ENCODE measurements at places on chromosomes 3 and 15.

DNA sequence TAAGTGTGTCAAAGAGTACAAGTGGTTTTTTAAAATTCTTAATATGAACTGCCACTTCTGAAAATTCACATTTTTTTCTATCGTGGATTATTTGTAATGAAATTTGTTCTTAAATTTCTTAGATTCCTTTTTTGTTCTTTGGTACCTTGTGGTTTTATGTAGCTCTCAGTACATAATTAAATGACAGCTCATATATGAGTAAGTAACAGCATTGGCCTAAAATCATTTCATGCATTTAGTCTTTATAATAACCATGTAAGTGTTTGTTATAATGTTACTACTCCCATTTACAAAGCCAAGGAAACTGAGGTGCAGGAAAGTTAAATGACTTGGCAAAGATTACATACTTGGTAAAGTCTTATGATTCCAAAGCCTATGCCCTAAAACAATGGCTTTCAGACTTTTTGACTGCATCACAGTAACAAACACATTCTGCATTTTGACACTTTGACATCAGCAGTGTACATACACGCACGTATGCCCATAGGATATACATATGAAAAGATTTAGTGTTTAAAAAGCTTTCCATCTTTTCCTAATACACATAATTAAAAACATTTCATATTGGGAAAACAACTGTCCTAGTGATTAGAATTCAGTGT, 14.9 kb downstream of the SPRED1 start:
- no peak for DNase-seq

DNA sequence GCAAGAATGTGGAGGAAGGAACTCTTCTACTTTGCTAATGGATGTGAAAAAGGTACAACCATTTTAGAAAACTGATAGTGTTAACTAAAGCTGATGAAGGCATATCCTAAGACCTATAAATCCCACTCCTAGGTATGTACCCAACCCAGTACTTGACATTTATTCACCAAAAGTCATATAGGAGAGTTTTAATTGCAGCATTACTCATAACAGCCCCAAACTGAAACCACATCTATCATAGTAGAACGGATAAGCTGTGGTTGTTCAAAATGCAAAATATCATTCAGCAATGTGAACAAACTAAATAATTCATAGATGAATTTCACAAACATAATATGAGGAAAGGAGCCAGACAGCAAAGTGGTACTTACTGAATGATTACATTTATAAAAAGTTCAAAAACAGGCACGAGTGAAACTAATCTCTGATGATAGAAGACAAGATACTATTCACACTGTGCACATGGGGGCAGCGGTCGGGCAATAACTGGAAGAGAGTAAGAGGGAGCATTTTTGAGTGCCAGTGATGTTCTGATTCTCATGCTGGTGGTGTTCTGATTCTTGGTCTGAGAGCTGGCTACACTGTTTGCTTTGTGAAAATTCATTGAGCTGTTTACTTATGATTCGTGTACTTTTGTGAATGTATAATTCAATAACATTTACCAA, 34.3 kb downstream of the GOLIM4 start:
- DNase-seq = no peak

DNA sequence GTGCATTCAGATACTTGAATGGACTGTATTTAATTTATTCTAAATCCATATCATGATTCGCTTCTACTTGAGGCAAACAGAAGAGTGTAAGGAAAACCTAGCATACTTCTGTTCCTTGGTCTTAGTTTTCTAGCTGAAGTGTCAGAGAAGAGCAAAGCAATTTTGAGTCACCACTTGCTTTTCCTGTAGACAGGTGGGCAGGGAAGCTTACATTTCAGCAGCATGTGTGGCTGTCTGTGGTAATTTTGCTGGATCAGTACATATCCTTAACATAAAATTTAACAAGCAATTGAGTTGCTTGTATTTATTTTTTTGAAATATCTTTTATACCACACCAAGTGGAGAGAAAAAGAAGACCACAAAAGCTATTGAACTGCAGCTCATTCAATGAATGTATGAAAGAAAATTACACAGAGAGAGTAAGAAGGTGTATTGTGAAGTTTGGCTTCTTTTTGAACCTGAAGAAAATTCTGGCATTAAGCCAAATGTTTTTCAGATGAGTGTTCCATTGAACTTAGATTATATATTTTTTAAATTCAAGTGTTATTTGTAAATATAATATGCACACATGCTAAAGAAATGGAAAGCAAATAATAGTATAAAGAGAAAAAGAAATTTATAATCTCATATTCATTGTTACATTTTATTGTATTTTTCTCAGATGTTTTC, 747.6 kb downstream of the NAALADL2 start:
- DNase-seq = no peak

DNA sequence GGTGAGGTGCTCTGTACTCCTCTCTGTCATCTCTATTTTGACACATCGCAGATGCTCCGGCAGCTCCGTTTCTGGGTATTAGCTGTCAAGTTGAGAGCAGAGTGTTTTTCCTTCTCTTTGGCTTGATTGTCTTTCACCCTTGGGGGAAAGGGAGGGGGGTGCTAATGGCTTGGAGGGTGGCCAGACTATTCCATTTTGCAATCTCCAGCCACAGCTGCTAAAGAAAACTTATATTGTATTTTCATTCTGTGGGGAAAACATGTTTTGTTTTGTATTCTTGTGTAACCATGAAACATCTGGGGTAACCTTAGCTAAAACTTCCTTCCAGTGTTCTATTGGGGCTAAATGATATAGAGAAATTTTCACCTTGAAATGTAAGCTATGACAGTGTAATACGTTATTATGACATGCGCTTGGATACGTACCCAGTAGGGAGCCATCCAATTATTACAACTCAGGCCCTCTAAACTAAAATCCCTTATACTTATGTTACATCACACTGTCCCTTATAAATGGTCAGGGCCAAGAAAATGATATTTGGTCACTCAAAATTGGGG, 14.0 kb upstream of the LARP6 start:
- DNase-seq = no peak

DNA sequence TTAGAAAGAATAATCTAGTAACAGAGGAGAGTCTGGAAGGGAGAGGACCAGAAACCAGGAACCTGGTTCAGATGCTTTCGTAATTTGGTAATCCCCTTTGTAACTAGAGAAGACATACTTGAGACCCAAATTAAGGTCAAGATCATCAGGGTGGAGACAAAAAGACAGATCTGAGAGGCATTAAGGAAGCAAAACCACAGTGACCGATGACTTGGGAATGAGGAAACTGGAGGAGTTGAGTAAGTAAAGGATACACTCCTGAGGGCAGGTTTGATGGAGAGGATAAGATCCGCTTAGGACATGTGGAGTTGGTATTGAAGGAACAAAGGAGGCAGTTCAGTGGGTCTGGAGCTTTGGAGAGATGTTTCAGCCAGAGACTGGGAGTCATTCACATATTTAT, 23.6 kb upstream of the BCL2A1 start:
- no peak for DNase-seq

- no peak for DNase-seq
These were observed 147.0 kb downstream of the APBA2 start for GRCh38 chr15:29032751-29033150.

- DNase-seq = no peak
These were observed 150.5 kb upstream of the PRR20G start for GRCh38 chr3:127438371-127438770.

DNA sequence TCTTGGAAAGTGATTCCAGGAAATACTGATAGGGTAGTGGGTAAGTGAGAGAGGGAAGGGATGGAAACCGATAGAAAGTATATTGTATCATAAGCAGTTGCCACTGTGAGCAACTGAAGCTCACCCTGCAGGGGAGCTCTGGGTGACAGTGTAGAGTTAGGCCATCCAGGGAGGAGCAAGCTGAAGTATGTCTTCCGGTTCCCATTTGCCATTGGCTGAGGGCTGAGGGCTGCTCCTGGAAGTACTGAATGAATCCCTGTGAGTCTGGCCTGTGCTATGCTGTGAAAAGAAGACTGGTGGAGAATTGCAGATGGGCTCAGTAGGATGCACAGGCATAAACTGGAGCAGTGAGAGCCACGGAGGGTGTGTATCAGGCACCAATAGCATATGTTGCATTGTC, 348.3 kb downstream of the MFSD1 start:
- DNase-seq = no peak

DNA sequence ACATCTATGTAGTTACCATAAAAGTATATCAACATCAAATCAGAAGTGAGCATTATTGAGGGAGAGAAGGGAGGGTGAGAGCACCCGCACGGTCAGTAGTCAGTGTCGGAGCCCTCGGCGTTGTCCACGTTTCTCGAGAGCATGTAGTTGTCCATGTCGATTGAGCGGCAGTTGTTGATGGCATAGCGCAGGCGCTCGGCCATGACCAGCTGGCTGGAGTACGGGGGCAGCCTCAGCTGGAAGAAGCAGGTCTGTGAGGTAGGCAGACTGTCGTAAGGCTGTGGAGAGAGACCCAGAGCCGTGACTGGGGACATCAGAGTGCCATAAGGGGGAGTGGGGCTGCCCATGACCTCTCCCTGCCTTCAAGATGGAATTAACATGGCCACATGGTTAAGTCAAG, 11.8 kb downstream of the FBXL22 start:
- DNase-seq = no peak

DNA sequence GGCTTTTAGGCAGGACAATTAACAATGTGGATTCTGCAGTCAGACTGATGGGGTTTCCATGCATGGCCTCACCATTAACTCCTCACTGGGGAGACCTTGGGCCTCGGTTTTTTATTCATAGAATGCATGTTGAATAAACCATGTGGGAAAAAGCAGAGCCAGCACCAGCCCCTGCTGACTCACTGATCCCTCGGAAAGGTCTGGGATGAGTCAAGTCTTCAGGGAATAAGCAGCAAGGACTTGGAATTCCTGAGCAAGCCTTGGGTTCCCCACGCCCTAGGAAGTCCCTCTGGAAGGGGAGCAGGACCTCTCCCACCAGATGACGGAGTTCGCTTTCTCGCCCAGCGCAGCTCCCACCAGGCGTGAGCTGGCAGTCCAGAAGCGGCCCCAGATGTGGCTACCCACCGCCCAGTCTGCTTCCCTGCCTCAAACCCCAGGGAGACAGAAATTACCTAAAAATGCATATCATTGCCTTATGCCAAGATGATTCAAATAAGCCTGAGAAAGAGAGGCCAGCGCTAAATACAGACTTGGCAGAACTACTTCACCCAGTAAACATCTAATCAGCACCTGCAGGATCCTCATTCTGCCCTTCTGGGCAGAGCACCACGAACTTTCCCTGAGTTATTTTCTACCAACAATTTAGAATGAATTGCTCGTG, 45.4 kb downstream of the BTD start:
- DNase-seq = peak; percentile 30

DNA sequence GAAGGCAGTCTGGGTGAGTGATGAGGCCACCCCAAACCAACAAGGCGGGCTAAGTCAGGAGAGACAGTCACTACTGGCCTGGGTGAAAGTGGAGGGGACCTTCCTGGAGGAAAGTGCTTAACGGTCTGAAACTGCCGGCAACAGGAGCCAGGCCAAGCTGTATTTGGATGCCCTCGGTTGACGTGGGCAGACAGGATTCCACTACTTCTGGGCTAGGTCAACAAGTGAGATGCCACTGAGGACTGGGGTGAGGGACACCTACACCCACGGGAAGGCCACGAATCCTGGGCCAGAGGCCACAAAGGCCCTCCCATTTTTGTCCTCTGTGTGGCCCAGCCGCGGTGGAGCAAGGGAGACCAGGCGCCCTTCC, 12.3 kb downstream of the SPTBN5 start:
- DNase-seq = no peak

- DNase-seq = no peak
These were observed 196.7 kb upstream of the TPRG1 start for GRCh38 chr3:188974856-188975599.

GRCh38 chr15:53036641-53037040, 246.5 kb upstream of the ONECUT1 start:
- DNase-seq = no peak

DNA sequence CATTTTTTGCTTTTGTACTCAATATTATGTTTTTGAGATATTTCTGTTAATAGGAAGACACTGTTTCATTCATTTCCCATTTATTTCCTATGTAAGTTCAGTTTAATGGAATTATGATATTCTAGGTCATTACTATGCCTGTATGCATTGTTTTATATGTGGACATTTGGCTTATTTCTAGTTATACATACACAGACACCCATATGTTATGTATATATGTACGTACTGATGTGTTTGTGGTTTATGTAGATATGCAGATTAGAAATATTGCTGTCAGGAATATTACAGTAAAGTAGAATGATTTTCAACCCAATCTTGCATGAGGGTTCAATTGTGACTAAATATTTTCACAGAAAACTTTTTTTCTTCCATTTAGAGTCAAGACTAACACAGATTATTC, 190.5 kb downstream of the KCNH8 start:
- DNase-seq = no peak

DNA sequence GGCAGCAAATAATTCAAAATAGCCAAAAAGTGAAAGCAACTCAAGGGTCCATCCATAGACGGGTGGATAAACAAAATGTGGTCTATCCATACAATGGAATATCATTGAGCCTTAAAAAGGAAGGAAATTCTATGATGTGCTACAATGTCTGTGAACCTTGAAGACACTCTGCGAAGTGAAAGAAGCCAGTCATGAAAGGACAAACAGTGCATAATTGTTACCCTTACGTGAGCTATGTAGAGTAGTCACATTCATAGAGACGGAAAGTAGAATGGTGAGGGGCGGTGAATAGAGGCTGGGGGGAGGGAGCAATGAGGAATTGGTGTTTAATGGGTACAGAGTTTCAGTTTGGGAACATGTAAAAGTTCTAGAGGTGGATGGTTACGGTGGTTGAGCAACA, 18.1 kb downstream of the IGF1R start:
- DNase-seq = no peak

- no peak for DNase-seq
These were observed 428.7 kb upstream of the EPHA3 start for GRCh38 chr3:88678747-88679146.

- no peak for DNase-seq
These were observed 40.6 kb upstream of the ADCY5 start for GRCh38 chr3:123489400-123490004.

- DNase-seq = no peak
These were observed 196.1 kb downstream of the ZNF621 start for GRCh38 chr3:40720863-40721262.

GRCh38 chr3:79012946-79013362, 754.8 kb downstream of the ROBO1 start:
- no peak for DNase-seq

DNA sequence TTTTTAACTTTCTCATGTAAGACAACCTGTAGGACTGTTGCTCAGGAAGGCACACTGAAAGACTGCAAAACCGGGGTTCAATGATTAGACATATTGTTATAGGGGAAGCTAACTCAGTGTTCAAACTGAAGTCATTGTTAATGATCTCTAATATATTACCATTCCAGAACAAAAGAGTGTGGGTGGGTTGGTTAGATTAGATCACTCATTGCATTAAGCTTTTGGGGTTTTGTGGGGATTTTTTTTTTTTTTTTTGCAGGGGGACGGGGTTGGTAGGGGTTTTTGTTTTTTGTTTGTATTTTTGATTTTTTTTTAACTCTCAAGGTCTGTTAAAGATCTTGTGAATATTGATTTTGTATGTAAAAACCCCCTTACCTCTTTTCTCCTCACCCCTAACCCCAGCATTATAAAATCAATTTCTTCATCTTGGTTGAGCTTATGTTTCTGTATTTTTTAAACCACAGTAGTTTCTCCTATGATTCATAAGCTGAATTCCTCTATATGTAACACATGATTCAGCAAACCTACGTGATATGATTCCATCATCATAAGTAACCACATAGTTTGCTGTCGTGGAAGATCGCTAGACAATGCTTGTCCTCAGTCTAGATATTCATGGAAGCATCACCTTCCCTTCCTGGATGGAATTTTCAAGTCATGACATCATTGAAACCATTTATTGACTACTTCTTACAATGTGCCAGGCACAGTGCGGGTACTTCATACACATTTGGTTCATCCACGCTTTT, 544.1 kb upstream of the MDFIC2 start:
- DNase-seq = no peak

Measured in T-helper 2 cell (primary cell).